ELF-1 (cell line): ENCODE measurements at places on chromosomes 11 and 22.
A peak's percentile ranks its signal among the peaks of the same experiment; 100 is the strongest.

- DNase-seq = peak; percentile 81
Measured at GRCh38 chr11:17473071-17473744, 3.4 kb downstream of the ABCC8 start.

DNA sequence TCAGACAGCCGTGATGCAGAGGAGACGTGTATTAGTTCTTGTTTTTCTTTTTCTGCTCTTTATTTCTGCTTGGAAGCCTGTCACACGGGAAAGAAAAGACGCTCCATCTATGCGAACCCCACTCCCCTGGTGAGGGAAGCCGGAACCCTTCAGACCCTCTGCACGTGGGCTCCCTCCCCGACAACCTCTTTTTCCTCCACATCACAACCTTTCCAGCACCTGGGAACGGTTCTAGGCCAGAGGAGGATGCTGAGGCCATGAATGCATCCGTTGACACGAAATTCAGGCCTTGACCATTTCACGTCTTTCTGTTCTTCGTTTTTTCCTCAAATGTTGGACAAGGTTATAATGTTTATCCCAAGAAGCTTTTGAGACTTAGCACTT lies 85.3 kb upstream of the WNT7B start:
- DNase-seq = no peak

DNA sequence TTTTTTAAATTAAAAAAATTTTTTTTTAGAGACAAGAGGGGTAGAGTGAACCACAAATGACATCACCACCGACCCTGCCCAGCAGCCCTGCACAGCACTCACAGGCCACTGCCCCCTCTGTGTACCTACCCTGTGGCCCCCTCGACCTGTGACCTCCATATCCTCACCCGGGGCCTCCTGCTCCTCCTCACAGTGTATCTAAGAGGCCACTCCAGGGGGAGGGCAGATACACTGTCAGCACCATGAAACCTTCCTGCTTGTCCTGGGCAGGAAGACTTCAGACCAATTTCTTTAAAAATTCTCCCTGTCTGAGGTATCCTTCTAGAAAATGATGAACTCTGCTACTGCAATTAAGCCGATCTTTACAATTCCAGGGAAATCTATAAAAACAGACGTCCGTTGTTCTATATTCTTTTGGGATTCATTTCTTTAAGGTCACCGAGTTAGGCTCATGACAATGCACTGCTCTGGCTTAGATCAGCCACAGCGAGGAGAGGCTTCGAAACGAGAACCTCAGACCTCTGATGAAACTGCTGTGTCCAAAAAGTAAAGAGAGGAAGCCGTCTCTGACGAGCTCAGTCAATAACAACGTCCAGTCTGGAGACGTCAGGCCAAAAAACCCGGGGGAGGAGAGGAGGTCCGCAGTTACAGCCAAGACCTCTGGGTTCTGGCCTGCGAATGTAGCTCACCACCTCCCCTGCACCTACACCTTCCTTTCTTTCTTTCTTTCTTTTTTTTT lies 17.5 kb downstream of the NFAM1 start:
- no peak for DNase-seq

- DNase-seq = no peak
Measured at GRCh38 chr11:47414685-47415070, 6.3 kb downstream of the SLC39A13 start.

- DNase-seq = no peak
Measured at GRCh38 chr11:93986716-93987115, 34.4 kb upstream of the HEPHL1 start.

DNA sequence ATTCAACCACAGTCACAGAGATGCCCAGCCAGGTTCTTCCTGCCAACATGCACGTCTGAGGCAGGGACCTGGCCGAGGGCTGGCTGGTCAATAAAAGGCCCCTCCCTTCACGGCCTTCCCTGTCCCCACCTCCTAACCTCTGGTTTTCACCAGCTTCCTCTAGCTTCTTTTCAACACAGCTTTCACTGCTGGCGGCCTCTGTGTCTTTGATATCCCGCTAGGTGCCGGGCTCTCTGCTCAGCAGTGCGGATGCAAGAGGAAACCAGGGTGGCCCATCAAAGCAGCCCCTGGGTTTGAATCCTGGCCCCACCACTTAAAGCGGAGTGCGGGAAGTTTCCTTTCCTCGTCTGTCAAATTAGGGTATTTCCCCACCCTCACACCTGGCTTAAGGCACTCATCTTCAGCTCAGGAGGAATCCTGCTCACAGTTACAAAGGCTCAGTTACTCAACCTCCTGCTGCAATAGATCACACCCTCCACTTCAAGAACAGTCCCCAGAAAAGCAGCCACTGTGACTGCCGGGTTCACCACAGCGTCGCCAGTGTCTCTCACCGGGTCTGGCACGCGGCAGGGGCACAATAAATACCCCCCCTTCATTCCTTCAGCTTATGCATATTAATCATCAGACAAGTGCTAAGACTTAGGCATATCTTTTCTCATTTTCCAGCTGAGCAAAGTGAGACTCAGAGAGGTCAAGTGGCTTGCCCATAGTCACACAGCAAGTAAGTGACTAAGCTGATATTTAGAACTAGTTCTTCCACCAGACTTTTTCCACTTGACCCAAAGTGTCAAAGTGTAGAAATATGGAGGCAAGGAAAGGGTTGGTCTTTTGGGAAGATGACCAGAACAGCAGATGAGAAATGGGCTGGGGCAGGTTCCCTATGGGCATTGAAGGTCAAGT lies 45.7 kb downstream of the TXN2 start:
- DNase-seq = peak; percentile 87

GRCh38 chr11:9758637-9759518 lies 95.0 kb downstream of the SWAP70 start:
- peak; percentile 91 for DNase-seq

DNA sequence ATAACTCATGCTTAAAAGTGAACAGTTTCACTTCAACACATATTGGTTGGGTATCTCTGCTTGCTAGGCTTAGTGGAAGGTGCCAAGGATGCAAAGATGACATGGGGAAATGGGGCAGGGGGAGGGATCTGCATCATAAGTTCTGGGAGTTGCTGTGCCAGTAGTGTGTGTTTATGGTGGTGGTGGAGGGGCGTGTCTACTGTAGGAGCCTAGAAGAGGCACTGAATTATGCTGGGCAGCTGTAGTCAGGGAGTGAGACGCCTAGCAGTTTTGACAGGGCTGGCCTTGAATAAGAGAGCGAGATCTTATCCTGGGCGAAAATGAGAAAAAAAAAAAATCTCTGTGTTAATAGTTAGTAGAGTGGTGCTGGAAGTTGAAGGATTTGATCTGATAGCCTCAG lies 3.0 kb downstream of the ELMOD1 start:
- peak; percentile 28 for DNase-seq

DNA sequence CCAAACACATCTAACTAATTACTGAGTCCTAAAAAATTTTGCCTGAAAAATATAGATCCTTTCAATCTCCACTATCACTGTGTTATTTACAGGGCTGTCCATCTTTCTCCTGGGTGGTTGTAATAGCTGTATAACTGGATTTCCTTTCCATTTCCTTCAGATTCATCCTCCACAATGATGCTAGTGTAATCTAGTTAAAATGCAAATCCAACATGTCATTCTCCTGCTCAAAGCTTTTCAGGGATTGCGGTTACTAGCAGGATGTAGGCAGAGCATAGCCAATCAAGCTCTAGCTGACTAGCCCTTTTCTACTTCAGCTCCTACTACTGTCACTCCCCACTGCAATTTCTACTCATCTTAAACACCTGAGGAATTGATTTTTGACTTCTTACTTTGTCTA lies 283.0 kb downstream of the RAB38 start:
- no peak for DNase-seq

DNA sequence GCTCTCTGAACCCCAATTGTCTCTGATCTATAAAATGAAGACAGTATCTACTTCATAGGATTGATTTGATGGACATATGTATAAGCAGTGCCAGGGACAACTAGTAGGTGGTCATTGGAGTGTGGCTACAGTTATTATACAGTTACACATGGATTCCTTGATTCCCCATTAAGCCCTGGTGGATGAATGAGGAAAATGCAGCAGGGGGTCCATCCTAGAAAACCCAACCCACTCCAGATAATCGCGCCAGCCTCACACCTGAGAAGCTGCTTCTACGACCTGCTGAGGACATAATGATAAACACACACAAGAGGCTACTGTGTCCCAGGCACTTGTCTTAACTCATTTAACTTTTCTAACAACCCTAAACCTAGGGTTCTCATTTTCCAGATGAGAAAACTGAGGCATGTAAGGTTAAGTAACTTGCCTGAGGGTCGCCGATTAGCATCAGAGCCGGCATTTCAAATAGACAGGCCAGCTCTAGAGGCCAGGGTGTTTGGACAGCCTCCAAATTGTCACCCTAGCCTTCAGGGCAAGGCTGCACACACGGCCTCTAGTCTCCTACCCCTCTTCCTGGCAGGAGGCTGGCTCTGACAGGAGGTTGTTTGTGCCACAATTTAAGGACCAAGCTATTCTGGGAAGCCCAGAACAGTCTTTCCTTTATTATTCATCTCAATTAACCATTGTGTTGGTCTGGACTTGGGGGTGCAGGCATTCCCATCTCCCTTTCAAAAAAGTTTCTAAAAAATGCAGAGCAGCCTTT lies 3.8 kb upstream of the C11orf91 start:
- no peak for DNase-seq

GRCh38 chr11:13105237-13105844 lies 96.2 kb downstream of the RASSF10 start:
- no peak for DNase-seq

DNA sequence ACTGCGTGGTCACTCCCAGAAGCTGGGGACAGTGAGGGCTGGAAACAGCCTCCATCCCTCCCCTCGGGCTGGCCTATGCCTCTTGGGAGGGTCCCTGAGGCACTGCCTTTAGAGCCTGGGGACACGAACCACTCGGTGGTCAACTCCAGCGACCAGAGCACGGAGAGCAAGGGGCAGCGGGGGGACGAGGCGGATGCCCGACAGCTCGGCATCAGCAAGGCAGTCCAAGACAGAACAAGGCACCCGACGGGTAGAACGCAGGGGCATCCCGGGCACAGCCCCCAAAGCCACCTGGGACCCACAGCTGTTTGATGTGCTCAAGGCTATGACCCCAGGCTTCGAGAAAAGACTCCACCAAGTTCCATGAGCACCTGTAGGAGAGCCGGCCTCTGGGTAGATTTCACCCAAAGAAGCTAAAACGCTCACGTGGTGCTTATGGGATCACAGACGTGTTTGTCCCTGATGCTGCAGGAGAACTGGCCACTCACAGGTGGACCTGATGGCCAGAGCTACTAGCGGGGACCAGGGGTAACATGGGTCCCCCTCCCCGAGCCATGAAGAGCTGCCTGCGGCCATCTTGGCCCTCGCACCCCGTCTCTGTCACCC lies 510 bp upstream of the LSP1 start:
- DNase-seq = no peak

DNA sequence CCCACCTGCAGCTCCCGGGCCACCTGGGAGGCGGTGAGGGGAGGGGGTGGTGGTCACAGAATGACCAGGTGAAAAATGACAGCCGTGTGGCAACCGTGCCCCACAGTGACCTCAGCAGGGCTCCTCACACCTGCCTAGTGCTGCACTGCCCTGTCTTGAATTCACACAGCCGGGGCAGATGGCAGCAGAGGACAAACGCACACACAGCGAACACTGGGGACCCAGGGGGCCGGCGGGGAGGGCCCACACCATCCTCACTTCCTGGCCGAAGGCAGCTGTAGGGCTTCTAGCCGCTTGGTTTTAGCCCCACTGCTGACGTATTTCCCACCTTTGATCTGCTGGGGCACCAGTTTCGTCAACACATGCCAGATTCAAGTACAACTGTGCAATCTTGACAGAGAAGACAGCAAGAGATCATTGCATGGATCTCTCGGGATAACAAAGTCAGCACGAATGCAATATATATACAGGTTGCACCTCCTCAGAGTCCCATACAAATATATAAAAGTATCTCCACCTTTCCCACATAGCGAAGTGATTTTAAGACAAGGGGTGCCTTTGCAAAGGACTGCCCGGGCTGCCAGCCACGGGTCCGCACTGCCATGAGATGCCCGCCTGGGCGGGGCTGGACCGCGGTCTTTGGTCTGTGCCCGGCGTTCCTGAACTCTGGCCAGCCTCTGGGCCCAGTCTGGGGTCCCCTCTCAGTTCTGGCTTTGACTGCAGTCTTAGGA lies 26.9 kb downstream of the TRMU start:
- DNase-seq = no peak

DNA sequence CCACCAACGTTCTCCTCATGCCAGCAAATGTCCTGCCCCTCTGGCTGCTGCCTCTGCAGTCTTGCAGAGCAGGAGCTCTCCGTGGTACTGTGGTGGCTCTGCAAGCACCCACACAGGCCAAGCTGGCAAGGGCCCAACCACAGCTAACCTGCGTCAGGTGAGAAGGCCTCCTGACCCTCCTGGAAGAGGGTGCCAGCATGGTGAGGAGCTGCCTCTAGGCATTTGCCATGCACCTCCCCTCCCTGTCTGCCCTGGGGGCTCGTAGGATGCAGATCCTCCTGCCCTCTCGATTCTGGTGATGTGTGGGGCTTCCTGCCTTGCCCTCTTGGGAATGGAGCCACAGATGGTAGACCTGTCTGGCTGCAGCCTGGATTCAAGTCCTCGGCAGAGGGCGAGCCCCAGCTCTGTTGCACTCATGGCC lies 1408.8 kb downstream of the TBC1D22A start:
- no peak for DNase-seq

DNA sequence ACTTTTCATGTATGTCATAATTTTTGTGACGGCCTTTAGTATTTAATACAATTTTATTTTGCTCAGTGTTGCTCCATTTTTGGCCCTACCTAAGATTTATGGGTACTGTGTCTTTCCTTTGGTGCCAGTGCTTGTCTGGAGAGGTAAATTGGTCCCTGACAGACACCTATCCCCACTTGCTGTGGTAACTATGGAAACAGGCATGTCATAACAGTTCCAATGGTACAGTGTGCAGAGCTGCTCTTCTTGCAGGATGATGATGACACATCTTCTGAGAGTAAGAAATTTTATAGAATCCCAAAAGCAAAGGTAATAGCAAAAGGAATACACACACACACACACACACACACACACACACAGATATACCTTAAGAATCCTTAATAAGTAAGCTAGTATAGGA lies 118.5 kb downstream of the ELP4 start:
- no peak for DNase-seq

GRCh38 chr11:93686812-93687211 lies 25.3 kb downstream of the CEP295 start:
- DNase-seq = no peak

DNA sequence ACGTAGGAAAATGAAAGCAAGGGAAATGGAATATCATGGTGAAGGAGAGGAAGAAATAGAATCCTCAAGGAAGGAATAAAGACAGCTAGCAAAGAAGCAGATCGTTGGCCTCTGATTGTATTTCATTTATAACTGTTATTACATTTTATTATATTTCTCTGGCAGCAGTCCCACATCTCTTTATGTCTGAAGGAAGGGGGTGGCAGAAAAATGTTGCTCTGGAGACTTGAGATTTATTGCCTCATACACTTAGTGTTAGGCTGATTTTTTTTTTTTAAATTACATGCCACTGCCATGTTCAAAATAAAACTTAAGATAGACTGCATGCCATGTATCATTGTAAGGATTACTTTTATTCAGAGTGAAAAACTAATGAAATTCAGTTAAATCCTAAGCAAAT lies 971.7 kb upstream of the CHORDC1 start:
- DNase-seq = no peak

DNA sequence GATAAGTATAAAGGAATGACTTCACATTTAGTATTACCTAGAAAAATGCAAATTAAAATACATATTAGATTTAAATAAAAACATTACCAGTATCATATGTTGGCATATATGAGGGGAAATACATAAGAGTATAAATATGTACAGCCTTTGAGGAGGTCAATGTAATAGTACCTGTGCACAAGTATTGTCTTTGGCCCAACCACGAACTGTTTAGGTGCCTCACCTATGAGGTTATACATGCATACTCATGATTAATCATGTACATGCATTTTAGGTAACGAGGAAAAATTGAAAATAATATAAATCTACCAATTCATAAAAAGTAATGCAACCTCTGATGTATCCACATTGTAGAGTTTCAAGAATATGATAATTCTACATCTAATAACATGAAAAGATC lies 909.8 kb downstream of the METTL15 start:
- DNase-seq = no peak
